Osteoblast (primary cell): ENCODE measurements at places on chromosomes 1 and 21. TPM values are rescaled to one million over a fixed set of nuclear protein-coding genes. Genes with fewer than 3 reads are reported as not detected.

GRCh38 chr21:42265231-42265812, 46.4 kb downstream of the ABCG1 start:
- DNase-seq = peak; percentile 78

GRCh38 chr1:236904892-236905741, 99.1 kb downstream of the MT1HL1 start:
- peak; percentile 87 for DNase-seq

- peak; percentile 65 for DNase-seq
Observed at GRCh38 chr1:44903011-44903680, 60.1 kb upstream of the PTCH2 start.

DNA sequence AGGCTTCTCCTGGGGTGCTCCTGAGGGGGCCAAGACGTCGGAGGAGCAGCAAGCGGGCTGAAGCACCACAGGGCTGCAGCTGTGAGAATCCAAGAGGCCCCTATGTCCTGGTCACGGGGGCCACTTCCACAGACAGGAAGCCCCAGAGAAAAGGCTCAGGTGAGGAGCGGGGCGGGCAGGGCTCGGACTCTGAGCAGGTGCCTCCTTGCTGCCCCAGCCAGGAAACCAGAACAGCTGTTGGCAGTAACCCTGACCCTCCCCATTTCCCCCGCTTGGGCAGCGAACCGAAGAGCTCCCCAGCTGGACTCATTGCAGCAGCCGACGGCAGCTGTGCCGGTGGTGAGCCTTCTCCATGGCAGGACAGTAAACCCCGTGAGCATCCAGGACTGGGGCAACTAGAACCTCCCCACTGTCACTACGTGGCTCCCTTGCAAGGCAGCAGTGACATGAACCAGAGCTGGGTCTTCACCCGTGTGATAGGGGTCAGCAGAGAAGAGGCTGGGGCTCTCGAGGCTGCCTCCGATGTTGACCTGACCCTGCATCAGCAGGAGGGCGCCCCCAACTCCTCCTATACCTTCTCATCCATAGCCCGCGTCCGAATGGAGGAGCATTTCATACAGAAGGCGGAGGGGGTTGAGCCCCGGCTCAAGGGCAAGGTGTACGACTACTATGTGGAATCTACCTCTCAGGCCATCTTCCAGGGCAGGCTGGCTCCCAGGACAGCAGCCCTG, 625 bp downstream of the KLHDC7A start:
- DNase-seq = no peak

- no peak for DNase-seq
Observed at GRCh38 chr21:34552360-34553098, 40.5 kb upstream of the KCNE1 start.

- no peak for DNase-seq
Observed at GRCh38 chr21:14591882-14592281, 45.8 kb upstream of the SAMSN1 start.

GRCh38 chr1:165858364-165858823, 31.0 kb downstream of the UCK2 start:
- DNase-seq = no peak

Gene IFNGR2
- 60.1 and 63.1 TPM in 2 replicates for total RNA-seq

Gene PKLR
- not detected in 2 replicates for total RNA-seq
